NCI-H1048 (cell line): ENCODE measurements at places on chromosomes 6 and 20.

GRCh38 chr20:46644733-46645132 is 6.5 kb downstream of the SLC13A3 start:
- no peak for DNase-seq

- peak; percentile 84 for DNase-seq
These were observed 65.1 kb downstream of the CBFA2T2 start for GRCh38 chr20:33554914-33555420.

- DNase-seq: no peak
These were observed 82.2 kb upstream of the GATA5 start for GRCh38 chr20:62557999-62558408.

DNA sequence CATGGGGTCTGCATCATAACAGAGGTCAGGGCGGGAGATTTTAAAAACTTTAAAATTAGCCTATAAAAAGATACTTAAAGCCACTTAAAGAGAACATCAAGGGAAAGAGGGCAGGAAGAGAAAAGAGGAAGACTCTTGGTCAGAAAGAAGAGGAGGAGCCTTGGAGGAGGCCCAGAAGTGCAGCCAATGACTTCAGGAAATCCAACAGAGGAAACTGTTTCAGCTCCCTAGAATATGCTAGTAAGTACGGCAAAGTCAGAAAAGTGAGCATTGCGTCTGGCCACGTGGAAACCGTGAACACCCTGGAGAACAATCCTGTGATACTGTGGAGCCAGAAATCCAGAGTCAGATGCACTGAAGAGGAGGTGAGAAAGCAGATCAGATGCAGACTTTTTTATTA is 22.5 kb upstream of the NHSL1 start:
- no peak for DNase-seq

DNA sequence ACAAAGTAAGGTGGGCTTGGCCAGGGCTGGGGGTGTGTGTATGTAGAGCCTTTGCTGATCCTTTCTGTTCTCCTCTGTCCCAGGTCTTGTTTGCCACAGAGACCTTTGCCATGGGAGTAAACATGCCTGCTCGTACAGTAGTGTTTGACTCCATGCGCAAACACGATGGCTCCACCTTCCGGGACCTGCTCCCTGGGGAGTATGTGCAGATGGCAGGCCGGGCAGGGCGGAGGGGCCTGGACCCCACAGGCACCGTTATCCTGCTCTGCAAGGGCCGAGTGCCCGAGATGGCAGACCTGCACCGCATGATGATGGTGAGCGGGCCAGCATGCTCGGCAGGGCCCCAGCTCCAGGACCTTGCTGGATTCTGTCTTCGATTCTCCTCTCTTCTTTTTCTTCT is 6.2 kb downstream of the DXO start:
- no peak for DNase-seq

DNA sequence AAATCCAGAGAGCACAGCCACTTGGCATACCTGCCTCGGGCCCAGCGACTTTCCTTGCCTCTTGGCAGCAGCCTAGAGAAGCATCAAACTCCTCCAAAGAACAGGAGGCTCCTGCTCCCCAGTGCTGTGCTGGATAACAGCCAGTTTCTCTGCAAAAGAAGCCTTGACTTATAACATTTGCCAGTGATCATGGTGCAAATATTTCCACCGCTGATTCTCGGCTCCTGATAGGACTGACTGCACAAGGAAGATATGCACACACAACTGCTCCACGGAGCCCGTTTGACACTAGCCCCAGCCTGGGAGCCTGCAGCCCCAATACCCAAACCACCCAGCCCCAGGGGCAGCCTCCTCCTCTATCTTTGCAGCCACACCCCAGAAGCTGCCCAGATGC is 17.5 kb downstream of the ACSS1 start:
- no peak for DNase-seq

DNA sequence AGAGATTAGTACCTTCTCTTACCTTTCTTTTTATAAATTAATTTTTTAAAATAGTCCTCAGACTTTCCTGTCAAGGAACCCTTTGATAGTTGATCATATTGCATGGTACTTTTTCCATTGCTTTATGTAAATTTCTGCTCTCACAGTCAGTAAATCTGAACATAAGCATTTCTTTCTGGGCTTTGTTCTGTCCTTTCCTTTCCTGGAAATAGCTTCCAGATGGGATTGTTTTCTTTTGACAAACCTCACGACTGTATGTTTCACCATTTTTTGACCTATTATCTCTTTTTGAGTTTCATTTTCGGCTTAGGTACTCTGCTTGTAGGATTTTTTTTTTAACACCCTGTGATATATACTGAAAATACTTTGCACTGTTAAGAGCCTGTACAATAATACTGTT is 32.6 kb downstream of the UTRN start:
- no peak for DNase-seq

- DNase-seq: no peak
These were observed 66.3 kb downstream of the SMOC2 start for GRCh38 chr6:168507297-168507696.

DNA sequence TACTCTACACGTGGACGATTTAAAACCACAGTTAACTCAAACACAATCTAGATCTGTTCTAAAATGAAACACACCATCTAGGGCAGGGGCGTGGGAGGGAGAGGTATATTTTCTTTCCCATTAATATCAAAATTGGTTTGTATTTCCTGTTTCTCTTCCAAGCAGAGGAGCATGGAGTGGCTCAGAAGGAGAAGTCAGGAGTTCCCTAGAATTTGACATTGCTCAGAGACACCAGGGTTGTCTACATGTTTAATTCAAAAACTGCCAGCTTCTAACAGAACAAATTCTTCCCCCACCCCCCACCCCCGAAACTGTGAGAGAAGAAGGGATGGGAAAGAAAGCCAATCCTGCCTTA is 2.3 kb downstream of the PREX1 start:
- DNase-seq: no peak

- no peak for DNase-seq
These were observed 174.1 kb downstream of the CDH26 start for GRCh38 chr20:60132162-60132826.

GRCh38 chr6:169170583-169170955 is 83.1 kb downstream of the THBS2 start:
- DNase-seq: no peak

- DNase-seq: no peak
These were observed 67.5 kb downstream of the FARS2 start for GRCh38 chr6:5328800-5329199.

DNA sequence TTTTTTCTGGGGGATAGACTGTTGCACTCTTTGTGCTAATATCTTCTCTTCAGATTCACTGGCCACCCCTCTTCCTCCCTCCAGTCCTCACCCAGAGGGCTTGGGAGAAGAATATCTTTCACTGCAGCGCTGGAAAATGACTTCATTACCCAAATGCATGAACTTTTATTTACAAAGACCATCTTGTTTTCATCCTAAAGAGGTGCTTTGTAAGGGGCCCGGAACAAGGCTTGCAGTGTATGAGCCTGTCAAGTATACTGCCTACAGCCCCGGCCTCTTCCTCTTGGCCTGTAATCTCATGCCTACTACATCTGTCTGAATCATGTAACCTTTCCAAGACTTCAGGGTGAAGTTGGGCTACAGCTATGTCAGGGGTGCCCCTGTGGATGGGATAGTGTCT is 554 bp upstream of the LAMA4 start:
- DNase-seq: no peak

GRCh38 chr6:12439296-12439695 is 149.1 kb downstream of the EDN1 start:
- DNase-seq: no peak

DNA sequence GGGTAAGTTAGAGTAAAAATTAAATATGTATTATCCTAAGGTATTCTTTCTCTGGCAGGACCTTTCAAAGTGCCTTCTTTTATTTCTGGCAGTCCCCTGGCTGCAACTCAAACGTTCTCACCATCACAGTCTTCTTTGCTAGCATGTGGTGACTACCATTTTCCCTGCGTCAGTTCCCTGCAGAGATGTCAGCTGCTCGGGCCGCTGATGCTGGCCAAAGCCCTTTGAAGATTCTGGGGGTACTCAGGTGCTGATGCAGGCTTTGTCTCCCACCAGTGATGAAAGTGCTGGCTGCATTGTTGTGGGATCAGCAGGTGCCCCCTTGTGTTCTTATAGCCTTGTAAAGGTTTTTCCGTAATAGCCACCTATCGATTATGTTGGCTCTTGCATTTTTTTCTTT is 140.1 kb downstream of the BTBD3 start:
- DNase-seq: no peak

GRCh38 chr6:160190973-160191372 is 67.6 kb downstream of the SLC22A2 start:
- no peak for DNase-seq

DNA sequence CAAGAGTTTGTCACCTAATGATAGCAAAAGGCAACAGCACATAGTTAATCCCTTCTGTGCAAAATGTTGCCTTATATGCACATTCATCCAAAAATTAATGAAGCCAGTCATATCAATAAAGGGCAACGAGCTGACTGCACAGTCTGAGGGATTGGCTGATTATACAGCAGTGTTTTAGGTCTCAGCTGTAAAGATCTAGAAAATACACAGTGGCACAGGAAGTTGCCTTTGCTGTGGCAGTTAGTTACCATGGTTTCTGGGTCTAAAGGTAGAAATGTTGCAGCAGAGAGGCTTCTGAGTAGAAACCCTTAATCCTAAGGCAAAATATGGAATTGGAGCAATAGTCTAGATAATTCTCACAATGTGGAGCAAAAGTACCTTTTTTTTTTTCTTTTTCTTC is 89.7 kb downstream of the SMPDL3A start:
- DNase-seq: no peak

- DNase-seq: no peak
These were observed 34.5 kb downstream of the TXLNB start for GRCh38 chr6:139257291-139257690.

DNA sequence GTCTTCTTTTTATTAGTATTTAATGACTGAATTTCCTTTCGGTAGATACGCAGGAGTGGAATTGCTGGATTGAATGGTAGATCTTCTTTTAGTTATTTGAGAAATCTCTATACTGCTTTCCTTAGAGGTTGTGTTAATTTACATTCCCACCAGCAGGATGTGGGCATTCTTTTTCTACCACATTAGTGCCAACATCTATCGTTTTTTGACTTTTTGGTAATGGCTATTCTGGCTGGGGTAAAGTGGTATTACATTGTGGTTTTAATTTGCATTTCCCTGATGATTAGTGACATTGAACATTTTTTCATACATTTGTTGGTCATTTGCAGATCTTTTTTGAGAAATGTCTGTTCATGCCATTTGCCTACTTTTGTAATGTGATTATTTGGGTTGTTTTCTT is 37.1 kb downstream of the SUMO4 start:
- DNase-seq: no peak

- peak; percentile 78 for DNase-seq
These were observed 30.0 kb downstream of the KCNG1 start for GRCh38 chr20:50992733-50993457.

GRCh38 chr20:8132484-8133309 is 631 bp downstream of the PLCB1 start:
- DNase-seq: no peak

DNA sequence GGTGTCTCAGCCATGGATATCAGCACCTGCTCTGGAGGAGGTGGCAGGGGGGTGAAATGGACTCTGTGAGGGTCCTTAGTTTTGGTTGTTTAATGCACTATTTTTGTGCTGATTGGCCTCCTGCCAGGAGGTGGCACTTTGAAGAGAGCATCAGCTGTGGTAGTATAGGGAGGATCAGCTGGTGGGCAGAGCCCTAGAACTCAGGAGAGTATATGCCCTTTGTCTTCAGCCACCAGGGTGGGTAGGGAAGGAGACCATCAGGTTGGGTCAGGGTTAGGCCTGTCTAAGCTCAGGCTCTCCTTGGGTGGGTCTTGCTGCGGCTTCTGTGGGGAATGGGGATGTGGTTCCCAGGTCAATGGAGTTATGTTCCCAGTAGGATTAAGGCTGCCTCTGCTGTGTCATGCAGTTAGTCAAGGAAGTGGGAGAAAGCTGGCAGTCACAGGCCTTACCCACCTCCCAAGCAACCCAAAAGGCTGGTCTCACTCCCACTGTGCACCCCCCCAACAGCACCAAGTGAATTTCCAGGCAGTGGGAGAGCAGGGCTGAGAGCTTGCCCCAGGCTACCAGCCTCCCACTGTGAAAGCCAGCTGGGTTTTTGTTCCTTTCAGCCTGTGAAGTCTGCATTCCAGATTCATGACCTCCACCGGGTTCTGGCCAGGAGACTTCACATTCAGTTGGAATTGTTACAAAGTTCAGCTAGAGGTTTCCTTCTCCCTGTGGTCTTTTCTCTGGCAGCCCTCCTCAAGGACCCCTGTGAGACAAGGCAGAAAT is 5.7 kb upstream of the OSTM1 start:
- no peak for DNase-seq

DNA sequence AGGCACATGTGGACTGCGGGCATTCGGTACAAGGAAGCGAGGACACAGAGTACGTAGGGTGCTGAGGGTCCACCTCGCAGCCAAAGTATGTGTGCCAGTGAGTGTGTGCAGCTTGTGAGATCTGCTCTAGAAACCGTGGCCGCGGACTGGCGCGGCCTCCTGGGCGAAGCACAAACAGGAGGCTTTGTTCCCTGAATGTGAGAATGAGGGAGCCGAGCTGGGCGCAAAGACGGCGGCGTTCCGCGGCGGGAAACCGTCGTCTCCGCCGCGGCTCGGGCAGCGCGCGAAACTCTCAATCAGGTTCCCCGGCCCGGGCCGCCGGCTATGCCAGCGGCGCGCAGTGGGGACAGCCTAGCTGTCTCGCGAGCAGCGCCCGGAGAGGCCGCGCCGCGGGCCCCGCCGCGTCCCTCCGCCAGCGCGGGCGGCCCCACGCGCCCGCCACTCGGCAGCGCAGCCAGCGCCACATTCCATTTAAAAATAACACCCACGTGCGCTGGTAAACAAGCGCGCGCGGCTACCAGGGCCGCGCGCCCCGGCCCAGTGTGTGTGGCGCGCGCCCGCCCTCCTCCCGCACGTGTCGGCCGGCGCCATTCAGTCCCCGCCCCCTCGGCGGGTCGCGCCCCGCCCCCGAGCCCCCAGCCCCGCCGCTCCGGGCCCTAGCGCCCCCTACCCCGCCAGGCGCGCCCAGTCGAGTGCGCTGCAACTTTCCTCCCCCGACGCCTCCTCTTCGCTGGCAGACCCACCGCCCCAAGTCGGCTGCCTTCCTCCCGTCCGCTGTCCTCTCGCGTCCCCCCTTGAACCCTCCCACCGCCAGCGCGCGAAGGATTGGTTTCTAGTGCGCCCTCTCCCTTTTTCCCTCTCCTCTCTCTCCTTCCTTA is 3.0 kb upstream of the FOXO3 start:
- DNase-seq: peak; percentile 34

DNA sequence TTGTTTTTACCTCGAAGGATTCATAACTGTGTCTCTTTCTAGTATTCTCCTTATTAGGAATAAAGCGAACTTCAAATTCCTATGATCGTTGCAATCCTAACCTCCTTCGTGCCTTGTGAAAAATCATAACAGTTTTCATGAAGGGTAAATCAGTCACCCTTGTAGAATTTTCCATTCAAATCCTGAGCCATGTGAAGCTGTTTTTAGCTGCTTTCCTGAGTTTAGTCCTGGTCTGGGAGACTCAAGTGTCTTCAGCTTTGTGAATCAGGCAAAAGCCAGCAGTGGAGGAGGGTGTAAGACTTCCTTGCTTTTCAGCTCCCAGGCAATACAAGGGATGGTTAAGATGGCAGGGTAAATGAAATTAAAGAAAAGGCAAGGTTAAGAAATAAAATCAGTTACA is 24.3 kb downstream of the GCNT2 start:
- DNase-seq: no peak
